ENCODE measurements at places on chromosomes 4 and X.

DNA sequence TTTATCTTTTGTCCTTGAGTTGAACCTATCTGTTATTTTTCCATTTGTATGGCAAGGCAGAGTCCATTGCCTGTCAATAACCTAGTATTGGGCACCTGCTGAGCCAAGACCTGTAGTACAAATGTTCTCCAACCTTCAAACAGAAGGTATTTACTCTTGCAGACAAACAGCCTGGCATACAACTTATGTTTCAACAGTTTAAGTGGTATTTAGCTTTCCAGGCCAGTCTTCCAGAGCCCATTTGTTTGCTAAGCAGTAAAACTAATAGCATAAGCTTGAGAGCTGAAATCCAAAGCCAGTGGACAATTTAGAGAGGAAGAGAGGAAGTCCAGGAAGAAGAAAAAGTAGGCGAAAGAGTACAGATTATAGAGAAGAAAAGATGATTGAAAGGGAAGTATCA lies 979.3 kb downstream of the GLUD2 start:
- no peak for DNase-seq

- DNase-seq: no peak
These were observed 547.7 kb upstream of the DIPK2B start for GRCh38 chrX:45748369-45748774.

- no peak for DNase-seq
These were observed at the start of gene NUDT6 for GRCh38 chr4:122921971-122922876. TSS of gene NUDT6 (minus strand) at chr4:122922597. CDS start at chr4:122922572, 25 bp downstream.

DNA sequence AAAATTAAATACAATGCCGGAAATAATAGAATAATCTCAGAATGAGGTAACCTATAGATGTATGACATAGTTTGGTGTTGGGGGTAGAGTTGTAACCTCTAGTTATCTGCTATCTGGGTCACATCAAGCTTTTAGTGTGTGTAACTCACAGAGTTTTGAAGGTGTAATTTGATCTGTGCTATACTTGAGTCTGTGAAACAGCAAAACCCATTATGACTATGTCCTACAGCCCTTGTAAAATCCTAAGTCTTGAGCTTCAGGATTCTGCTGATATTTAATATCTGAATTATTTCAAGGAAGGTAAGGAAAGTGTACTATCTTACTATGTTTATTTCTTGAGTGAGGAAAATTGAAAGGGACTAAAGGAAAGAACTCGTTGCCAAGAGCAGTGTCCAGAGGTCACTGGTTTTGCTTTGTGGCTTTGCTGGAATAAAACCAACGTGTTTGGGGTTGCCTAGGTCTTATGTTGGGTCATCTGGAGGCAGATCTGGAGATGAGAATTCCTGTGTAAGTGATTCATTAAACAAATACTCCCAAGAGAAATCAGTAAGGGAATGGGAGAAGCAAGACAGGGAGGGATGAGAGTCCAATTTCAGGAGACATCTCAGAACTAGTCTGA lies 107.8 kb upstream of the CBLL2 start:
- peak; percentile 19 for DNase-seq

DNA sequence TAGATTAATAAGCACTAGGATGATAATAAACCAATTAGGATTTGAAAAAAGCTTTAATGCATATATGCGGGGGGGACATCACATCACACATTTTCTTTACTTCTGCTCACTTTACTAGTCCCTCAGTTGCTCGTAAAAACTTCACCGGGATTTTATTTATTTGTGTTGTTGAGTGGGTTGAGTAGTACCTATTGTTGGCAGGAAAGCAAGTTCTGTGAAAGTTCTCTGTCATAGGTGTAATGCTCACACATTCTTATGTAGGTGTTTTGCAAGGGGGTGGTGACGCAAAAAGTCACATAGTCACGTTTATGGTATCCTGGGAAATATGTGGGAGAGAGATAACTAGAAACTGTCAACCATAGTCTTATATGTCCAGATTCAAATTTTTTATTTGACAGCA lies 65.3 kb downstream of the PDLIM5 start:
- no peak for DNase-seq

- DNase-seq: no peak
These were observed 916 bp upstream of the POU4F2 start for GRCh38 chr4:146637621-146638332.

- no peak for DNase-seq
These were observed 84.2 kb downstream of the GRIA2 start for GRCh38 chr4:157304769-157305168.

DNA sequence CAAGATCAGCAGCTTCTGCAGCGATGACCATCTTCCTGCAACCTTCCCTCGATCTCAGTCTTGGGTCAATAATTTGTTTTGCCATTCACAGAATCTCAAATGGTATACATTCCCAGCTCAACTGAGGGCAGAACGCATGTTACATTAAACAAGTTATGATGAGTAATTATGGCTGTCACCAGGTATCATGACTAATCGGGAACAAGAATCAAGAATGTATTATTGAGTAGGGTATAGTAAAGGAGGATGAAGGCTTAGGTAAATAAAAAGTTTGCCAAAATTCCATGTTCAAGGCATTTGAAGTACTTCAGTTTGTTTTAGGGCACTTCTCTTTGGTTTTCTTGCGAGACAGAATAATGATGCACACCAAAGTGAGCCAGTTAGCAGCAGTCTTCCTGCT lies 194.1 kb downstream of the SH2D1A start:
- DNase-seq: no peak

DNA sequence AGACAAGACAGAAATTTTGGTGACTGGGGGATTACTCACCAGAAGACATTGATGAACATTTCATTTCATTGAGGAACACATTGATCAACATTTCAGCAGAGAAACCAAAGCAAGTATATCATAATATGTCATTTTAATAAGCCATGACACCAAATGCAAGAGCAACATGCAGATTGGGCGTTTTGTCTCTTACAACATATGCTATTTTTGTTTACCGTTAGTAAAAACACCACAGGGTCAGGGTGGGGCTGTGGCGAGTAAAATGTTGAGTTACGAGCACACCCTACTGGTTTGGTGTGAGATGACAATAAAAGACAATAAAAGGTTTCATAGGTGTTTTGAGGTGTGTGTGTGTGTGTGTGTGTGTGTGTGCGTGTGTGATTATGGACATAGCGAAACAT lies 294.5 kb downstream of the PDGFC start:
- peak; percentile 79 for DNase-seq

GRCh38 chr4:148749403-148749802 lies 307.2 kb upstream of the NR3C2 start:
- no peak for DNase-seq

GRCh38 chrX:40267334-40268187 lies 169.8 kb upstream of the BCOR start:
- no peak for DNase-seq

- DNase-seq: no peak
These were observed 1.0 kb upstream of the GABRG1 start for GRCh38 chr4:46124773-46125413.

- DNase-seq: peak; percentile 19
These were observed 91.4 kb downstream of the RTL9 start for GRCh38 chrX:110450050-110450449.

DNA sequence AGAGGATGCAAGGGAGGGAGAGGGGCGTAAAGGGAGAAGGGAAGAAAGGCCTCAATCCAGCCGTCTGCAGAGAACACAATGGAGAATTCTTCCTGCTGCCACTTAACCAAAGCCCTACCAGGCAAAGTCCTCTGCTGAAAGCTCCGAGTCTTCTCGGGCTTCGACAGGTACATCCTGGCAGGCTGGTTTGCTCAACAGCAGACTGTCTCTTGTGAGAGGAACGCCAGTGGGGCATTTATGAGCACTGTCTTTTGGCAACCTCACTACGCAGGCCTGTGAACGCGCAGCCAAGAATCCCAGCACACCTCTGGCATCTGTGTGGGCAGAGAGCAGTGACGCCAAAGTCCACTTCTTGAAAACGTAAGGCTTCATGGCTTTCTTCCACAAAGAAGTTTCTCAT lies 207.5 kb upstream of the FAM9B start:
- no peak for DNase-seq

GRCh38 chrX:10109695-10110094 lies 47.1 kb upstream of the CLCN4 start:
- no peak for DNase-seq

DNA sequence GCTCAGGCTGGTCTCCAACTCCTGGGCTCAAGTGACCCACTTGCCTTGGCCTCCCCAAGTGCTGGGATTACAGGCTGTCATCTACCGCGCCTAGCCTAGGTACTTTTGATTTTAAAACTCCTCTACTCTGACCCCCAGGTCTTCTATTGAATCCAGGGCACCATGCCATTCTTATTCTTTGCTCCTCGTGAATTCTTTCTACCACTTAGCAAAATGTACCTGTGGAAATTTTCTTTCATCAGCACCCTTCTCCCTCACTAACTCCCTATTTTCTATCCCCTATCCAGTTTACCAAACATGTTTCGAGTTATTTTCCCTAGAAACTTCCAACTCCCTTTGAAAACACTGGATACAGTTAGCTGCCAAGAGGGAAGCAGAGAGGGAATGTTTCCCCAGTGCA lies 60.0 kb upstream of the RAPGEF2 start:
- DNase-seq: no peak

- DNase-seq: no peak
These were observed 106.3 kb downstream of the RPA4 start for GRCh38 chrX:96989830-96990571.

- DNase-seq: no peak
These were observed 28.3 kb downstream of the TXLNG start for GRCh38 chrX:16814597-16814996.

DNA sequence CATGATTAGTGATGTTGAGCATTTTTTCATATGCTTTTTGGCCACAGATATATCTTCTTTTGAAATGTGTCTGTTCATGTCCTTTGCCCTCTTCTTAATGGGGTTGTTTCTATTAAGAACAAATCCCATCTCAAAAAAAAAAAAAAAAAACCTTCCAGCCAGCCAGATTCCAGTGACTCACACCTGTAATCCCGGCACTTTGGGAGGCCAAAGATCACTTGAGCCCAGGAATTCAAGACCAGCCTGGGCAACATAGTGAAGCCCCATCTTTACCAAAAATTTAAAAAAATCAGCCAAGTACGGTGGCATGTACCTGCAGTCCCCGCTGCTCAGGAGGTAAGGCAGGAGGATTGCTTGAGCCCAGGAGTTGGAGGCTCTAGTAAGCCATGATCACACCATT lies 5.1 kb downstream of the RAB33B start:
- DNase-seq: no peak

DNA sequence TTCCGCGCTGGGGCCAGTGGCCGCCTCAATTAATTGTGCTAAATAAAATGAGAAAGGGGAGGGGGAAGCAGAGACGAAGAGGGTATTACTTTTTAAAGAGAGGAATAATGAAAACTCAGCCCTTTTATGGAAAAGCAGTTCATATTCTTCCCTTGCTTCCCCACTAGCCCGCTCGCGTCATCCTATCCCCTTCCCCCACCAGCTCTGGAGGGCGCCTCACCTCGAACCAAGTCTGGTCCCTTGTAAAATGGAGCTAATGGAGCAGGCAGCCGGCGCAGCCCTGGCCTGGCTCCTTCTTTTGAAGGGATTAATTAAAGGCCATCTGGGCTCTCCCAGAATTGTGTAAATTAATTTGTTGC lies 511 bp upstream of the NKX6-1 start:
- DNase-seq: no peak

DNA sequence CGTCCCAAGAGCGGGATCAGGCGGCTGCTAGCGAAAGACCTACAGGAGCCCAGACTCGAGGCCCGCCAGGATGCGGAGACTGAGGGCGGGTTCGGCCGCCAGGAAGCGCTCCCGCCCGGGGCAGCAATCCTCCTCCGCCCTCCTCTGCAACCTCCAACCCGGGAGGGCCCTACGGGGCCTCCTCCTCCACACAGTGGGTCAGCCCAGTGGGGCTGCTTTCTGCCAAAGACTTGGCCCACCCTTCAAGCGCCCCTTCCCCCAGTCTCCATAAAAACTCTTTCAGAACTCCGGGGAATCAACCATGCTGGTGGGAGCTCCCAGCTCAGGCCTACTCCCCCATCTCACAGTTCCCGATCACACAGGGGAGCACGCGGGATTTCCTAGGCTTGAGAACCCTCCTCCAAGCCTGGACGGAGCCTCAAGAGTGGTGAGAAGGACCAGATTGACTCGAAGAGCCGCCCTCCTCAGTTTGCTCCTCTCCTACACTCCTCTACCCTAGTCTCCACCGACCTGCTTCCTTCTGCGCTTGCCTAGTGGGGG lies 77.5 kb downstream of the RLIM start:
- no peak for DNase-seq

GRCh38 chrX:103554687-103555424 lies 30.5 kb upstream of the TCEAL4 start:
- no peak for DNase-seq

DNA sequence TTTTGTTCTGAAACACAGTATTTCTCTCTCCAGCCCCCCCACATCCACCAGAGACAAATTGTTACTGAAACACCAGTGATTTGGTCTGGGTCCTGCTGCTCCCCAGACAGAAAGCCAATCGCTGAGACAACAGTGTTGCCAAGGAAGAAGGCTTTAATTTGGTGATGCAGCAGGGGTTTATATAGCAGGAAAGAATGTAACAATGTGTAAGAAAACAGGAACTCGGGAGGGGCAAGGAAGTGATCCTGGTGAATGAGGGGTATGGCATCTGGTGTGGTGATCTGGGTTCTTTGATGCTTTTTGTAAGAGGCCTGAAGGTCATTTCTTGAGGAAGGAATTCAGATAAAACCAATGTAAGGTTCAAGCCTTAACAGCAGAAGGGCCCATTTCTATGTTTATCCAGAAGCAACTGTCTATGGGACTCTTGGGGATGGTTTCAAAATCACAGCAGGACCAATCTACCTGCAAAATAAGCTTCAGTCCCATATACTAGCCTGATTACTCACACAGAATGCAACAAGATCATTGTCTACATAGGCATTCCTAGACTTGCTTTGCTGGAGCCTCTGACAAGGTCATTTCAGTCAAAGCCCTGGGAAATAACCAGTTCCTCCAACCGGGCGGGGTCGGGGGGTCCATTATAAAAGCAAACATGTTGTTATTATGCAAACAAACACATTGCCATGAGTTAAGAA lies 445.2 kb upstream of the ZFP42 start:
- DNase-seq: no peak
